Endothelial cell (in vitro differentiated cells): ENCODE measurements at places on chromosomes 5 and 9. TPM values are rescaled to one million over a fixed set of nuclear protein-coding genes. Genes with fewer than 3 reads are reported as not detected.

ZNF474 gene
- total RNA-seq: not detected

ANKHD1 gene
- 138 TPM for total RNA-seq

PCDHA9 gene
- total RNA-seq: 1.7 TPM

- H3K27me3 ChIP-seq: no peaks in the 10 kb centered on the region
- no peak overlapping the region for H3K27ac ChIP-seq
- H3K4me1 ChIP-seq: peaks cover 15% of the 10 kb centered on the region
- DNase-seq: no peak
- no peaks in the 10 kb centered on the region for H3K36me3 ChIP-seq
These were observed 7.8 kb downstream of the LPAR1 start for GRCh38 chr9:111030492-111030891.

DNA sequence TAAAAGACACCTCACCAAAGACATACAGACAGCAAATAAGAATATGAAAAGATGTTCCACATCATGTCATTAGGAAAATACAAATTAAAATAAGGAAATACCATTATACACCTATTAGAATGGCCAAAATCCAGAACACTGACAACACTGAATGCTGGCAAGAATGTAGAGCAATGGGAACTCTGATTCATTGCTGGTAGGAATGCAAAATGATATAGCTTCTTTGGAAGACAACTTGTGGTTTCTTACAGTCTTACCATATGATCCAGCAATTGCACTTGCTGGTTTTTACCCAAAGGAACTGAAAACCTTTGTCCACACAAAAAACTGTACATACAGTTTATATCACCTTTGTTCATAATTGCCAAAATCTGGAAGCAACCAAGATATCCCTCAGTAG is 6.5 kb downstream of the TMEM161B start:
- H3K36me3 ChIP-seq: peaks cover 16% of the 10 kb centered on the region
- no peaks in the 10 kb centered on the region for H3K4me1 ChIP-seq
- DNase-seq: no peak
- H3K27me3 ChIP-seq: no peaks in the 10 kb centered on the region

- H3K4me1 ChIP-seq: no peaks in the 10 kb centered on the region
- no peaks in the 10 kb centered on the region for H3K36me3 ChIP-seq
- DNase-seq: no peak
- no peak overlapping the region for H3K4me3 ChIP-seq
- H3K27me3 ChIP-seq: no peaks in the 10 kb centered on the region
These were observed 23.5 kb downstream of the GKAP1 start for GRCh38 chr9:83794051-83794450.

- no peaks in the 10 kb centered on the region for H3K27me3 ChIP-seq
- no peak overlapping the region for H3K27ac ChIP-seq
- DNase-seq: no peak
- no peak overlapping the region for H3K4me3 ChIP-seq
- no peaks in the 10 kb centered on the region for H3K36me3 ChIP-seq
These were observed 176.4 kb downstream of the KIF4B start for GRCh38 chr5:155189981-155190380.

GRCh38 chr5:11415751-11416150 is 488.5 kb downstream of the CTNND2 start:
- H3K4me3 ChIP-seq: no peak overlapping the region
- H3K27me3 ChIP-seq: no peaks in the 10 kb centered on the region
- no peak overlapping the region for H3K27ac ChIP-seq
- no peaks in the 10 kb centered on the region for H3K36me3 ChIP-seq
- no peaks in the 10 kb centered on the region for H3K4me1 ChIP-seq

GRCh38 chr5:171355302-171355724 is 32.3 kb upstream of the NPM1 start:
- H3K36me3 ChIP-seq: no peaks in the 10 kb centered on the region
- H3K27ac ChIP-seq: no peak overlapping the region
- peaks cover 2% of the 10 kb centered on the region for H3K27me3 ChIP-seq
- no peak for DNase-seq

DNA sequence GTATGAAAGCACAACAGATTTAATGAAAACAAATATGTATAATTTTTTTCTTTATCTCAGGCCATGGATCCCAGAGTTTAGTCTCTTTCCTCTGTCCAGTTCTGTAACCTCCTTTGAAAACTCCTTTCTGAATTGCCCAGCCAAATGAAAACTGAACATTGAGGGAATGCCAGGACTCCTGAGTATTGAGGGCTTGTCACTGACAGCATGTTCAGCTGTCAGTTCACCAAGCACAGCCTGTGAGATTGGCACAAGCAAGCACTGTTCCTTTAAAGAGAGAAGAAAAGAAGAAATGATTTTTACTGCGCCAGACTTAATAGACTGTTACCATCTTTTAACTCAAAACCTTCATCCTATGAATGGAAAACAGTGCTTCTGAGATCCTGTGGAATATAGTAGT is 27.3 kb downstream of the TTC1 start:
- H3K36me3 ChIP-seq: peaks cover 16% of the 10 kb centered on the region
- H3K27ac ChIP-seq: no peak overlapping the region
- H3K27me3 ChIP-seq: no peaks in the 10 kb centered on the region

- H3K27ac ChIP-seq: no peak overlapping the region
- no peaks in the 10 kb centered on the region for H3K4me1 ChIP-seq
- no peaks in the 10 kb centered on the region for H3K27me3 ChIP-seq
- no peaks in the 10 kb centered on the region for H3K36me3 ChIP-seq
- no peak for DNase-seq
These were observed 33.1 kb downstream of the BTF3 start for GRCh38 chr5:73531356-73531755.

DNA sequence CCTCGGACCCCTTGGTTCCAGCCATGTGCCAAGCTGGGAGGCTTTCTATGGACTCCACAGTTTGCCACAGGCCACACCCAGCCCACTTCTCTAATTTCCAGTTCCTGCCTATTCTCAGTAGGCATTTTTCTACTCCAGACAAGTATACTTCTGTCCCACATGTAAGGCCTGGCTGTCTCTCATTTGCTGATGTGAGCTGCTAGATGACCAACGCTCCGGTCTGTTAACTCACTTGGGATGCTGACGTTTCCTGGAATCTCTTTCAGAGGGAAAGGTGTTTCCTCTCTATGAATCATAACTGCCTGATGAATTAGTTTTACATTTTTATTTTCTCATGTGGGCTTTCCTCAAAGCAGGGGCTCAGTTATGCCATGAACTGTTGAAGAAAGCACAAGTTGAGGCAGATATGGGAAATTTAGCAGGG is 36.3 kb downstream of the ERGIC1 start:
- H3K4me3 ChIP-seq: no peak overlapping the region
- H3K36me3 ChIP-seq: no peaks in the 10 kb centered on the region
- H3K4me1 ChIP-seq: peaks cover 47% of the 10 kb centered on the region

DNA sequence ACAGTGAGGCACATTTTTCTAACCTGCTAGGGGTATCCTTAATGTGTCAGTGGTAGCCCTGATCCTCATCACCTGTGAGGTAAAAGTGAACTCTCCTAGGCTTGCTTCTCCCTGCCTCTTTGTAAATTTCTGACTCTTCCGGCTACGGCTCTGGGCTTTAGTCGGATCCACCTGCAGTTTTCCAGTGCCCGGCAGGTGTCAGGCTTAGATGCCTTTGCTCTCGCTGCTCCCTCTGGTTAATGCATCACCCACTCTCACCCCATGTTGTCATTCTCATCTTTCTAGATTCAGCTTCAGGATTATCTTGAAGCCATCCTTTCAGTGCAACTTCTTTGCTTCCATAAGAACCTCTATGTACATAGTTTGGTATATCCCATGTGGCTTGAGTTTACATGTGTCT is 3.6 kb downstream of the CEP78 start:
- H3K27me3 ChIP-seq: peaks cover 3% of the 10 kb centered on the region
- H3K27ac ChIP-seq: no peak overlapping the region
- H3K4me1 ChIP-seq: peaks cover 13% of the 10 kb centered on the region
- DNase-seq: no peak

DNA sequence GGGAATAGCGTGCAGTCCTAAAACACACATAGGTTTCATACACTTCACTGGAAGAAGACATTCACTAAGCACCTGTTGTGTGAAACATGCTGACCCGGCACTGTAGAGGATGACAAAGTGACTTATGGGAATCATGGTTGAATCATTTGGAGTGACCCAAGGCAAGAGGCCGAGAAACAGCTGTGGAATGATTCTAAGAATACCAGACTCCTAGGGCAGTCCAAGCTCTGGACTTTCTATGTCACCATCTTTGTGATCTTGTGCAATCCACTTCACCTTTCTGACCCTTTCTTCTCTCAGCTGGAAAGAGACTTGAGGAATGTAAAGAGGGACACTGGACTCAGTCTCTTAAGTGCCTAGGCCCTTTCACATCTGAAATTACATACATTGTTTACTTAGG is 13.1 kb downstream of the MSANTD3 start:
- no peak overlapping the region for H3K27ac ChIP-seq
- peaks cover 17% of the 10 kb centered on the region for H3K4me1 ChIP-seq
- H3K4me3 ChIP-seq: no peak overlapping the region
- no peaks in the 10 kb centered on the region for H3K36me3 ChIP-seq

- H3K27me3 ChIP-seq: no peaks in the 10 kb centered on the region
- no peak for DNase-seq
- H3K27ac ChIP-seq: no peak overlapping the region
- no peak overlapping the region for H3K4me3 ChIP-seq
These were observed 39.1 kb upstream of the MSH3 start for GRCh38 chr5:80615266-80615914.

DNA sequence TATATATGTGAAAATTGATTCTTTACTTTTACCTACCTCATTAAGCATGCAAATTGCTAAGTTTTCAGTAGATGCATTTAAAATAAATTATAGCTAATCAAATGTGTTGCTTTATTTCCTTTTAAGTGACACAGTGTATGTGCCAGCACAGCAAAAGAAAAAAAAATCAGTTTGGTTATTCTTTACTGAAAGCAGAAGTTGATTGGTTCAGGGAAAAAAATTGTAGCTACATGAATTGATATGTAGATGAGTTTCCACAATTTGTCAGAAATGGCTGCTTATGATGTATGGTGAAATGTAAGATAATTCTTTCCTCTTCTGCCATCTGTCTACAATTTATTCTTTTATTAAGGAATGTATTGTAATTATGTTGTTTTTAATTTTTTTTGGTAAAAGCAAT is 57.8 kb downstream of the PARP8 start:
- no peaks in the 10 kb centered on the region for H3K36me3 ChIP-seq
- no peaks in the 10 kb centered on the region for H3K4me1 ChIP-seq
- no peak for DNase-seq
- no peak overlapping the region for H3K27ac ChIP-seq
- no peaks in the 10 kb centered on the region for H3K27me3 ChIP-seq
- H3K4me3 ChIP-seq: no peak overlapping the region

DNA sequence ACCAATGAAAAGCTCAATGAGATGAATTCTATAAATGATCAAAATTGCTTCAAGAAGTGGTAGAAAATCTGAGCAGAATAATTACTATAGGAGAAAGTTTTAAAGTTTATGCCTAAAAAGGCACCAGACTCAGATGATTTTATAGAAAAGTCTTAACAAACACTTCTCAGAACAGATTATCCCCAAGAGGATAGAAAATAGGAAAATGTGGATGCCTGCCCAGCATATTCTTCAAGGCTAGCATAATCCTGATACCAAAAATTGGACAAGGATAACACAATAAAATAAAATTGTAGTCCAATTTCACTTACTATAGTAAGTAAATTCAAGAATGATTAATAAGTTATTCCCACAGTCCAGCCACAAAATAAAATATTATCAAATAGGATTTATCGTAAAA is 397.0 kb downstream of the NR2F1-AS1 start:
- H3K36me3 ChIP-seq: no peaks in the 10 kb centered on the region
- H3K27me3 ChIP-seq: no peaks in the 10 kb centered on the region
- H3K27ac ChIP-seq: no peak overlapping the region
- DNase-seq: no peak
- no peak overlapping the region for H3K4me3 ChIP-seq

DNA sequence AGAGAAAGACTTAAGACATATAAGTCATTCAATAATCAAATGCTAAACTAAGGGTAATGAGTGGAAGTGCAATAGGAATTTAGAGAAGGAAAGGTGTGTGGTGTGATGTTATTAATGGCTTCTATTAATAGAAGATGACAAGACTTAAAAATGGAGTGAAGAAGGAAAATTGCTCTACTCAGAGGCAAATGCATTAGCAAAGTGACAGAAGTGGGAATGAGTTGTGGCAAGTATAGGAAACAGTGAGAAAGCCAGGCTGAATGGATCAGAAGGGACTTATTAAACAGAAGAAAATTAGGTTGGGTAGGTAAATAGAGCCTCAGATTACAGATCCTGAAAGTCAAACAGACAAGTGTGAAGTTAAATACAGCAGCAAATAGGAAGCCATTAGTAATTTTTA is 5.7 kb downstream of the SKIC3 start:
- H3K27me3 ChIP-seq: no peaks in the 10 kb centered on the region
- H3K4me1 ChIP-seq: no peaks in the 10 kb centered on the region
- DNase-seq: no peak
- H3K27ac ChIP-seq: no peak overlapping the region
- H3K36me3 ChIP-seq: peaks cover 11% of the 10 kb centered on the region

DNA sequence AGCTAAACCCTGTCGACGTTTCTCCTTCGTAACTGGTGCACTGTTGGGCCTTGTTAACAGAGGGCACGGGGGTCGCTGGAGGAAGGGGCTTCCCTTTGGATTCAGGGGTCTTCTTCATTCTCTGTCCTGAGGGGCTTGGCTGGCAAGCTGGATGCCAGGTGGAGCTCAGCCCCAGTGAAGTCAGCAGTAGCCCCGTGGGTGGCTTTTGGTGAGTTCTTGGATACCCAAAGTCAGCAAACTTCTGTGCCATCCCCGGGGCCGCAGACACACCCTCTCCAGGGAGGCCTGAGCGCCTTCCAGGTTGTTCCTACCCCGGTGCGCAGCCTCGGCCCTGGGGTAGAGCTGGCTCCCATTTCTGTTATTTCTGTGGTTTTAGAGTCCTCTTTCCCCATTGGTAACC is 12.3 kb upstream of the OBP2A start:
- no peak for DNase-seq
- no peak overlapping the region for H3K27ac ChIP-seq
- peaks cover 7% of the 10 kb centered on the region for H3K4me1 ChIP-seq
- H3K36me3 ChIP-seq: no peaks in the 10 kb centered on the region
- H3K27me3 ChIP-seq: no peaks in the 10 kb centered on the region

- no peak overlapping the region for H3K27ac ChIP-seq
- no peak for DNase-seq
- H3K36me3 ChIP-seq: no peaks in the 10 kb centered on the region
- peaks cover 2% of the 10 kb centered on the region for H3K27me3 ChIP-seq
These were observed 129.8 kb downstream of the IRX2 start for GRCh38 chr5:2621631-2622030.

DNA sequence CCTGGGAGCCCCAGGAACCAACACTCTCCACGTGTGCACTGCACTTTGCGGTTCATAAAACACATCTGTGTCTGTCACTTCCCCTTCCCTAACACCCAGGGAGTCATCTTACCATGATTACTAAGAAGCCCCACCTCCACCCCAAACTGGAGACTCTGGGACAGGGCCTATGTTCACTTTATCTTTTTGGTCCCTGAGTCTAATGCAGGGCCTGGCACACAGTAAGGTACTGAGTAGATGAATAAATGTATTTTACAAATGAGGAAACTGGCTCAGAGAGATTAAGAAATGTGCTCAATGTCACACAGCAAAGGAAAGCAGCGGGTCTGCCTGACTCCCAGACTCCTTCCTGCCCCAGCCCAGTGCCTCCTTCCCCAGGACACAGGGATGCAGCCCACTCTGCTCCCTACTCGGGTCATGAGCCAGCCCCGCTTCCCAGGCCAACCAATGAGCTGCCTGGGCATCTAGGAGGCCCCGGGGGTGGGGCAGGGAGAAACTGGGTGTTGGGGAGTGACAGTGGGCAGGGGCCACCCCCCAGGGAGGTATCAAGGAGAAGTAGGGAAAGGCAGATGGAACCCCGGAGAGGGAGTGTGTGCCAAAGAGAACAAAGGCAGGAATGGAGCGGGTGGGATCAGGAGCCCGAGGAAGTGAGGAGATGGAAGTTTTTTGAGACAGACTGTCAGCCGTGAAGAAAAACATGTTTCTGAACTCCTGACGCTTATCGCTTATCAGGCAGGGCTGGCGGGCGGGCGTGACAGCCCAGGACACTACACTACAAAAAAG is 30.5 kb downstream of the SHB start:
- H3K4me3 ChIP-seq: no peak overlapping the region
- H3K36me3 ChIP-seq: peaks cover 5% of the 10 kb centered on the region
- peaks cover 33% of the 10 kb centered on the region for H3K4me1 ChIP-seq
- peaks cover 5% of the 10 kb centered on the region for H3K27me3 ChIP-seq
- DNase-seq: no peak
